Stimulated activated CD8-positive, alpha-beta memory T cell treated with anti-CD3 and anti-CD28 coated beads, Interleukin-2, amount 100 ng/mL, for 1 hour (primary cell): ENCODE measurements at places on chromosomes 5 and 9.

DNA sequence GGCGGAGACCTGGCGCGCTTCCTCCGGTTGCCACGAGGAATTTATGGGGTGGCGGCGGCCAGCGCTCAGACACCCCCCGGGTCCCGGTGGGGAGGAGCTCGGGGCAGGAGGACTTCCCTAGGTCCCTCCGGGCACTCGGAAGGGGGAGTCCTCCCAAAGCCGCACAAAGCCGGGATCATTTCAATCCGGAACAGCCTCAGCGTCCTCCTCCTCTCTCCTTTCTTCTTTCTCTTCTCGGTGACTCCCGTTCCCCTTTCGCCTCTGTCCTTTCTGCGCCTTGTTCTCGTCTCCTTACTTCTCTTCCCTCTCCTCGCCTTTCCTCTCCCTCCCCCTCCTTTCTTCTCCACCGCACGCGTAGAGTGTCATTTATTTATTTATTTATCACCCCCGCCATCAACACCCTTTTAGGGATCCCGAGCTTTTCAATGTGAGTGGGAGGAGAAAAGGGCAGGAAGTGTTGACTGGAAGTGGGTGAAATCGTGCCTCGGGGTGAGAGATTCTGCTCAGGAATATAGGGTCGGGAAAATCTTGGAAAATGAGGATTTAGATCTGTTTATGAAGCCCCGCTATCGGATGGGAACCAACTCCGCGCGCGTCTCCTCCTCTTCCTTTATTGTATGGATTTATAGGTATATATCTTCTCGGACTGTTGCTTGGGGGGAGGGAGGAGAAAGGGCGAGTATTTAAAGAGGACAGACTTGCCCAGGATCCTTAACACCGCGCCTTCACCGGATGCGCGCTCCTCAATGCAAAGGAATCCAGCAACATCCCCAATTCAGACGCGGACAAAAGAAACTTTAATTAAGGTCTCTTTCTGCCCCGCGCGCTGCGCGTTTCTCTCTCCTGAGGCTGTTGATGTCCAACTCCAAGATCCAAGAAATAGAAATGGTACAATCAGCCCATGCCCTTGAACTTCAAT, 2.0 kb upstream of the ZNF462 start:
- no peak for DNase-seq

DNA sequence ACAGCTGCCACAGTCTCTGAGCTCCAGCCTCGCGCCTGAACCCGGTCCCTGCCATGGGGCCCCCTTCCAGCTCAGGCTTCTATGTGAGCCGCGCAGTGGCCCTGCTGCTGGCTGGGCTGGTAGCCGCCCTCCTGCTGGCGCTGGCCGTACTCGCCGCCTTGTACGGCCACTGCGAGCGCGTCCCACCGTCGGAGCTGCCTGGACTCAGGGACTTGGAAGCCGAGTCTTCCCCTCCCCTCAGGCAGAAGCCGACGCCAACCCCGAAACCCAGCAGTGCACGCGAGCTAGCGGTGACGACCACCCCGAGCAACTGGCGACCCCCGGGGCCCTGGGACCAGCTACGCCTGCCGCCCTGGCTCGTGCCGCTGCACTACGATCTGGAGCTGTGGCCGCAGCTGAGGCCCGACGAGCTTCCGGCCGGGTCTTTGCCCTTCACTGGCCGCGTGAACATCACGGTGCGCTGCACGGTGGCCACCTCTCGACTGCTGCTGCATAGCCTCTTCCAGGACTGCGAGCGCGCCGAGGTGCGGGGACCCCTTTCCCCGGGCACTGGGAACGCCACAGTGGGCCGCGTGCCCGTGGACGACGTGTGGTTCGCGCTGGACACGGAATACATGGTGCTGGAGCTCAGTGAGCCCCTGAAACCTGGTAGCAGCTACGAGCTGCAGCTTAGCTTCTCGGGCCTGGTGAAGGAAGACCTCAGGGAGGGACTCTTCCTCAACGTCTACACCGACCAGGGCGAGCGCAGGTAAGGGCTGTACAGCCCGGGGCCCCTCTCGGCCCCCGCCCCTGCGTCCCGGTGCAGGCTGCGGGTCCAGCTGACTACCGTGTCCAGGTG, 509 bp downstream of the LVRN start:
- no peak for DNase-seq

DNA sequence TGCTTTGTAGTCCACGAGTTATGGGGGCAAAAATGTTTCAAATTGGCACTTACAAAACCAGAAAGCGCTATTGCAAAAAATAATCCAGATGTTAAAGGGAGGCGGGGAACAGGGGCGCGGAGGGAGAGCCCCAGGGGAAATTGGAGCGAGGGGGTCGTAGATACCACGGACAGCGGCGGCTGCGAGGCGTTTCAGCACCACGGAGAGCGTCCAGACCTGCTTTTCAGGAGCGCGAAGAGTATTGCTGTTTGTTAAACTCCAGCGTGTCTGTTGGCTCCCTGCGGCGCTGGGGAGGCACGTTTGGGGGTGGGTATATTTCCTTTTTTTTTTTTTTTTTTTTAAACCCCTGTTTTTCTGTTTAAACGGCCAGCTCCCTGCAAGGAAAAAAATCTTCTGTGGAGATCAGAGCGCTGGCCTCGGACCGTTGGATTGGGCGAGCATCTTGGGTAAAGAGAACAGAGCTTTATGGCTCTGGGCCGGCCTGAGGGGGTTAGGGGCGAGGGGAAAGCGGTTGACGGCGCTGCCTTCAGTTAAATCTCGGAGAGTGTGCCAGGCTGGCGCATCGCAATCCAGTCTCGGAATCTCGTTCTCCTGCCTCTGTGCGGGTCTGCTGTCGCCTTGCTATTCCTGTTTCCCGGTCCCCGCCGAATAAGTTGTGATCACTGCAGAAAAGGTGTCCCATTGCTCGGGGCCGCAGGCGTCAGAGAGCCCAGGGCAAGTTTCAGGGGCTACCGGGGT, at the start of gene GLRA1:
Gene GLRA1, minus strand, starts transcription at position 288 of the 738 bp plus-strand sequence. CDS start 302 bp downstream, outside the sequence.
- peak; percentile 8 for DNase-seq

DNA sequence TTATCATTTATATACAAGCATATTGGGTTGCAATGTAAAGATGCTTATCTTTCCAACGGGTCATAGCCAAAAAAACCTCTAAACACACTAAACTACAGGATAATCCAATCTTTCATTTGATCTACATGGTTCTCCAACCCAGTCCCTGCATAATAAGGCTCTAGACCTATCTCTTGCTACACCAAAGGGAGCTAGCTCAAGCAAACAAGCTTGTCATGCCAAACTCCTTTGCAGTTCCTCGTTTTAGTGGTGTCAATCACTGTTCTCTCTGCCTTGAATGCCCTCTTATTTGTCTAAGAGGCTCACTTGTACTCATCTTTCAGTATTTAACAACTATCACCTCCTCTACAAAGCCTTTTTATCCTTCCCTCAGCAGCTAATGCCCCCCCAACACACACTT, 5.6 kb downstream of the HOMER1 start:
- DNase-seq, result no peak

DNA sequence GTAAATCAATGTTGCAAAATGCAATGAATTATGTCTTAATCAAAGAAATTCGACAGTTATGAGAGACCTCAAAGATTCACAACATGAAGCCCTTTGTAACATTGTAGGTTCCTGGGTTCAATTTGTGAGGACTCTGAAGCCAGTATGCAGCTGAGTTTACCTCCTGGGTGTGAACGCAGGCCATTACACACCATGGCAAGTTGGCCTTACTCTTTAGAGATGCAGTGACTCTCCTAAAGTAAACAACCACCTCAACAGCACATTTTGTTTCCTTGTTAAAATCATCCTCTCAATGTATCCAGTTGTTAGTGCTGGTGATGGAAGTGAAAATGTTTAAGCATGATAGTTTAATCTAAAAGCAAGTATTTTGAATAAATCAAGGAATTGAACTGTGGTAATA, 73.8 kb downstream of the JAKMIP2 start:
- no peak for DNase-seq

DNA sequence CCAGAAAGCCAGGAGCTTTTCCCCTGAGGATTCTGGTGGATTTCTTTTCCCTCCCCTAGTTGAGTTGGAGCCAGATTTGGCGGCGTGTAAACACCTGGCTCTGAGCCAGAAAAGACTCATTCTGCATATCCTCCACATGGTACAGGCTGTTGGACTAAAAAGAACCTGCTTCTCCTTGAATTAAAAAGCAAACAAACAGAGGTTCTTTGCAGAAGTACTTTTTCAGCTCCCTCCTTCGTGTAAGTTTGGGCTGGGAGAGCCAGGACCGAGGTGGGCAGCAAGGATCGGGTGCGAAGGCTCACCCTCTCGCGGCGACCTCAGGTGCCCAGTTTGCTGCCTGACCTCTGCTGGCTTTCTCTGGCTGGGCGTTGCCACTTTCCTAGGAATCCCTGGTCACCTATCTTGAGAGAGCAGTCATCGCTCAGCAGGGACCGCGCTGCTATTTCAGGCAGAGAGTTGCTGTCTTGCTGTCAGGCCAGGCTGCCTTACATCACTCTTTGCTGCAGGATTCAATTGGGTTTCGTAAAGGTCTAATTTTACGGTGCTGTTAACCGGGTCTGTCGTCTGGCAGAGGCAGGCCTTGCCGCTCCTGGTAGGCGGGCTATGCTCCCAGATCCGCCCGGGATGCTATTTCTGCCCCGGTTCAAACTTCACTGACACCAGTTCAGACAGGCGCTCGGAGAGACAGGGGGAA, 3.2 kb downstream of the PAPPA start:
- no peak for DNase-seq

- DNase-seq, result no peak
Measured at GRCh38 chr9:19650312-19650711, 138.5 kb downstream of the SLC24A2 start.

- DNase-seq, result no peak
Measured at GRCh38 chr5:60851626-60852025, 7.6 kb upstream of the ELOVL7 start.

DNA sequence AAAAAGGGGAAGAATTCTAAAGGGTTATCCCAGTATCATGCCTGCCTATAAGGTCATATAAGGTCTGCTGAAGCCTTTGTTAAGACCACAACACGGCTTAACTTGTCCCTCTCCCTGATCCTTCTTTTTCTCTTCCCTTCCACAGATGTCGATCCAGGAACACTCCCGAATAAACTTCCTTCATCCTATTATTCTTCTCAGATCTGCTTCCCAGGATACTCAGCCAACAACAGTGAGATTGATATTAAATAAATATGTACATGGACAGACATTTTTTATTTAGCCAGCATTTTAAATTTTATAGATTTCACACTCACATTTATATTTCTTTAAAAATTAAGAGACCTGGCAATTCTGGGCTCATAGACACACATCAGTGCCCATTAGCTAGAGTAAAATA, 44.1 kb downstream of the DPYSL3 start:
- no peak for DNase-seq

- no peak for DNase-seq
Measured at GRCh38 chr9:3177936-3178335, 334.0 kb upstream of the PUM3 start.

- DNase-seq, result no peak
Measured at GRCh38 chr9:69476016-69476415, 151.0 kb downstream of the ENTREP1 start.

- DNase-seq, result no peak
Measured at GRCh38 chr9:24011009-24011717, 185.1 kb upstream of the ELAVL2 start.

DNA sequence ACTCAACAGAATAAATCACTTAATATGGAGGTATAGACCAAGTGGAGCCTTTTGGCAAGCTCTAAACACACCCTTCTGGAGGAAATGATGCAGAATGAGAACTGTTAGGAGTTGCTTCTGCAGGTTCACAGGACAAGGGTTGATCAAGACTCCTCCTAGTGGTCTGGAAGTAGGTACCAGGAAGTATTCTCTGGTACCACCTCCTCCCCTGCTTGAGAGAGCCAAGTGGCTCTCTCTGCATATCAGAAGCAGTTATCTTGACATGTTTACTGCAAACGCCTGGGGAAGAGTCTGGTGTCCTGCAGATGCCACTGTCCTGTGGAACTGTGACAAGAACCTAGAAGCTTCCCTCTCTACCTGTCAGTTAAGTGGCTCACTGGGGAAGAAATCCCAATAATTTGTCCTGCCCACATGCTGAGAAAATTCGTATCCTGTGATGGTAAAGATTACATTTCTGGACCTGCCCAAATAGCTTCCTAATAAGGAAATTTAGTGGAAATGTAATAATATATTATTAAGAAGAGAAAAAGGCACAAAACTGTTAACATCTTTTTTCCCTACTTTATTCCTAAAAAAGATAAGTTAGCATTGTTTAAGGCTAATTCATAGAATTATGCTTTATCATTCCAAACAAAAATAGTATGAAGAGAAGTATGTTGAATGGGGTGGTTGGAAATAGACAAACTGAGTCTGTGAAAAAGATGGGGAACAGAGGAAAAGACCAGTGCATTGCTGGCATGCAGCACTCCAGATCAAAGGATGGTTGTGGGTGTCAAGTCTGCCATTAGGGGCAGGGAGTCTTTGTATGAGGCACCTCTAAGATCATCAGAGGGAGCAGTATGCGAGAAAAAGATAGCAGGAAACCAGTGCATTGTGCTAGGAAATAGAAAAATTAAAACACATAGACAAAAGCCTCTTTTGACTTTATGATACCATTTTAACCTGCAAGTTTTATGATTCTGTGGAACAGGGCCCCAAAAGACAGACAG, 118.8 kb downstream of the CDC42SE2 start:
- no peak for DNase-seq

DNA sequence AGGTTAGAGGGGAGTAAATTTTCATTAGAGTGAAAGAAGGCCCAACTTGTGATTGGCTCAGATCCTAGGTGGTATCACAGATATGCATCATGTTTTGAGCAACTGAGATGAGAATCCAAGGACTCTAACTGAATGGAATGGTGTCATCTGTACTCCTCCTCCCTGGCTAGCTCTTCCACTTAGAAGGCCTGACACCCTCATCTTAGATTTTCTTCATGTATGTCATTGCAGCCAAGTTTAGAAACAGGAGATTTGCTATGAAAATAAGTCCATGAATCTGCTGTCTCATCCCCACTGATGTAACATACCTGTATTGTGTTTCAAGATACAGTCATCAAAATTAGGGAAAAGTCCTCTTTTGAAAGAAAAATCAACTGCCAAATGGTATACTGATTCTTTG, 54.4 kb downstream of the ITGA1 start:
- DNase-seq, result no peak

GRCh38 chr9:92324431-92324830, 719 bp downstream of the NOL8 start:
- DNase-seq, result no peak

GRCh38 chr5:160547061-160547460, 125.4 kb downstream of the PTTG1 start:
- no peak for DNase-seq

GRCh38 chr5:158198636-158199035, 339.7 kb upstream of the CLINT1 start:
- DNase-seq, result no peak

DNA sequence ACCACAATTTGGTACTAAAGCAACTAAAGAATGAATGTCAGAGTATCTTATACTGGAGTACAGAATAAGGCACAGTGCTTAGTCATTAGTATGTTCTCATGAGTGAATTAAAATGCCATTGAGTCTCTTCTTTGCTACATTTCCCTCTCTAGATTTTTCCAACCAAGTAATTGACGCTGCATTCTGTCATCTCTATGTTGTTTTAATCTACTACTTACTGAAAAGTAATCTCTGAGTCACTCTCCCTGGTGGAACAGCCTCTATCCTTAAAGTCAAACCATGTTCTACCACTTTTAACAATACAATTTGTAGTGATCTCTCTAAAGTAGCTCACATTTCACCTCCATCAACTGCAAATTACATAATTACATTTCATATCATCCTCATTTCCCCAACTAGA, 495.1 kb downstream of the CDH18 start:
- DNase-seq, result no peak

- no peak for DNase-seq
Measured at GRCh38 chr9:112753725-112754124, 3.2 kb downstream of the SNX30 start.
